ENCODE measurements at places on chromosomes 7 and 10.

GRCh38 chr10:28796606-28797512, 119.5 kb downstream of the BAMBI start:
- DNase-seq = no peak

DNA sequence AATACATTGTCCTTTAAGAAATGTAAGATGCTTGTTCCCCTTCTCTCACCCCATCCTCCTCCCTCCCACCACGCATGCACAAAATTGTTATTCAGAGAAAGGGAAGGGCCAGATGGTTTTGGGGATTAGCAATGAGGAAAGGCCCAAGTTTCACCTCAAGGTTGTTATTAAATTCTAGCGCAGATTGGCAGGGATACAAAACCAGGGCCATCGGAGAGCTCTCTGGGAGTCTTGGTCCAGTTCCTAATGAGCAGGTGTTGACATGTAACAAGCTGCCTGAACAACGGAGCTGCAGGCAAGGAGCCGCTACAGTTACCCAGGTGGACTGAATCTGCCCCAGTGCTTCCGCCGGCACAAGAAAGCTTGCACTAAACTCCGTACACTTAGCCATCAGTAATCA, 9.7 kb upstream of the ANK3 start:
- DNase-seq = no peak

DNA sequence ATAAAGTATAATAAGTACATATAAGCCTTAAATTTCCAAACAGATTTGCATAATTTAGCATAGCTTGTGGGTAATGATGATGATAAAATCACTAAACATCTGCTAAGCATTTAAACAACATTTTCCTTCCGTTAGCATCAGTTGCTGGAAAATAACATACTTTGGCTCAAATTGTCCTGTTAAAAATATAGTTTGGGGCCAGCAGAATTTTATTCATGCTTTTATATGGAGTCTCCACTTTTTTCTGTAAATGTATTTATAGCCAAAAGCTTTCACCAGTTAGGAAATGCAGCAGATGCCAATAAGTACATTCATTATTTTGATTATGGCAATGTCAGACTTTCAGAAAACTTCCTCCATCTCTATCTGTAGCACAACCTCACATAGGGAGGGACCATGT, 107.2 kb downstream of the CNTNAP2 start:
- no peak for DNase-seq

- peak; percentile 80 for DNase-seq
These were observed 1.2 kb upstream of the SGCE start for GRCh38 chr7:94656925-94657731.

GRCh38 chr10:21919906-21920305, 83.6 kb downstream of the DNAJC1 start:
- no peak for DNase-seq

DNA sequence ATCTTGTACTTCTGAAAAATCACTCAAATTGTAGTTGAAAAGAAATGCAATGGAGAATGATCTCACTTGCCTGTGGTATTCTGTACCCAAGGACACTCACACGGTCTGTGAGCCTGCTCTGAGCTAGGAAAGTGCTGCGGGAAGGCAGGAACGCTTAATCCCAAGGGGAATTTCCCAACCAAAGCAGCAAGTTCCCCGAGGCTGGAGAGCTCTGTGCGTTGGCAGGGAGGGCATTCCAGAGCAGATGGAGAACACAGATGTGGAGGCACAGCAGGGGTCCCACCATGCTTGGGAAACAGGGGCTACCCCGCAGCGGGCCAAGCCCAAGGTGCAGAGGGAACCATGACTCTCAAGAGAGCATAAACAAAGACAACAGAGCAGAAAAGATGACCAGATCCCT, 13.6 kb downstream of the SVIL start:
- DNase-seq = no peak

DNA sequence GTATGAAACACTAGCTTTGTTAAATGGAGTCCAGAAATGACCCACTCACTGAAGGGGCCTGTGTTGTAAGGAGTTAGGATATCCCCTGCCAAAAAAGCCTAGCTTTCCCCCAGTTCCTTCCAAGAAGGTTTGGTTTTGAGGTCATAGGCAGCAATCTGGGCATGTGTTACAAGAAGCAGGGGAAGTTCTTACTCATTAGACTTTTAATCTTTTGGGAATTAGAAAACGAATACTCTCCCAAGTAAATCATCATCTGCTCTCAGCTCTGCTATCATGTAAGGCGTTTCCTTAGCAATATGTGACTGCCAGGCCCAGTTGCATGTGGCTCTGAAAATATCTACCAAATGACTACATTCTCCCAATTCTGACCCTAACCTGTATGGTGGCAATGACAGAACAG, 3.7 kb downstream of the NOD1 start:
- DNase-seq = no peak

- DNase-seq = no peak
These were observed 154.4 kb upstream of the LANCL2 start for GRCh38 chr7:55210716-55211115.

- DNase-seq = no peak
These were observed 46.1 kb downstream of the ZCCHC24 start for GRCh38 chr10:79399223-79399831.

- no peak for DNase-seq
These were observed 174.0 kb upstream of the KCTD7 start for GRCh38 chr7:66454600-66455225.

DNA sequence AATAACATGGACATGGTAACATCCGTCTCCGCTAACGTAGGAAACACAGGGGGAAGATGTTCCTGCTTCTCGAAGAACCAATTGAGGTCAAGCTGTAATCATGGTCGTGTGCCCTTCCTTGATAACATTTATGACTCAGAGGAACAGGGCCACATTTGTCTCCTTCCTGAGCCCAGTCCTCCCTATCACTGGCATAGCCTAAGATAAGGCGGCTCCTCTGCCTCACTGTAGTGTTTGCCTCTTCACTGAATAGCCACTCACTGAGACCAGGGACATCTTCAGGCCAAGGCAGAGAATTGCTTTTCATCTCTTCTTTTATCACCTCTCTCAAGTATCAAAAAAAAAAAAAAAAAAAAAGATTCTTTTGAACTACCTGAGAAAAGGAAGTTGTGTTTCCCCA, 5.4 kb upstream of the GRM8 start:
- DNase-seq = no peak

DNA sequence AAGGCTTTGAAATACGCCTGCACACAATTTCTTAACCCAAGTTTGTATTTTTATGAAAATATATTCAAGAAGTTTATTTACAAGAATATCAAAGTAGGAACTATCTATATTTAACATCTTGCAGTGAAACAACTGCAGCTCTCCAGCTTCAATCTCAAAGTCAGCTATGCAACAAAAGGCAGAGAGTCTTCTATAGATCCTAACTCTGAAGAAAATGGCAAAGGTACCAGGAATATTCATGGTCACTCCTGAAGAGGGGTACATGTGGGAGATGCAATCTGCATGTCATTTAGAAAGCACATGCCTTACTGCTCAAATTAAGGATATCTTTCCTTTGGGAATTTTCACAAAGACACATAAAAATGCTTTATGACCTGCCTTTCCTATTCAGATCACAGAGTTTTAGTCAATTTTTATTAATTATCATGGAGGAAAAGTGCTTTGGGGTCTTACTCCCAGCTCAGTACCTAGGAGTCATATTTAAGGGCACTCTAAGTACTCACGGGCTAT, 1.5 kb downstream of the ANK3 start:
- no peak for DNase-seq

- no peak for DNase-seq
These were observed 123.5 kb downstream of the ADCY1 start for GRCh38 chr7:45697576-45698136.

GRCh38 chr10:79404690-79405131, 40.7 kb downstream of the ZCCHC24 start:
- no peak for DNase-seq

DNA sequence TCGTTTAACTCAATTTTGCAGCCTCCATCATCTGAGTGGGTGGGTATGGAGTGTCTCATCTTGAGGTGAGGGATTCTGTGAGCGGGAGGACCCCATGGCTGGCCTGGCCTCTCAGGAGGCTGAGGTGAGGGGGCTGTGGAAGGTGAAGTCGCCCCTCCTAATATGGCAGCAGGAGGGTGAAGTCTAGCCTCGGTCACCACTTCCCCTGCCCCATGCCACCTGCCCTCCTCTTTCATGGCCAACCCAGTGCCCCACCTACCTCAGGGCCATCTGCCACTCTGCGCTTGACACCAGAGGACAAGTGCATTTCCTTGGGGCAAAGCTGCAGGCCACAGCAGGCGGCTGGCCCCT, 8.7 kb downstream of the RASGEF1A start:
- DNase-seq = no peak

- DNase-seq = no peak
These were observed 13.9 kb downstream of the MGAM2 start for GRCh38 chr7:142125256-142125955.

GRCh38 chr7:50197549-50197948, 104.5 kb upstream of the ZPBP start:
- no peak for DNase-seq

GRCh38 chr10:36808625-36809362, 316.6 kb upstream of the ANKRD30A start:
- DNase-seq = no peak

All from T-helper 2 cell (primary cell).